Fibroblast of skin of scalp (primary cell): ENCODE measurements at places on chromosomes 16 and 17.

DNA sequence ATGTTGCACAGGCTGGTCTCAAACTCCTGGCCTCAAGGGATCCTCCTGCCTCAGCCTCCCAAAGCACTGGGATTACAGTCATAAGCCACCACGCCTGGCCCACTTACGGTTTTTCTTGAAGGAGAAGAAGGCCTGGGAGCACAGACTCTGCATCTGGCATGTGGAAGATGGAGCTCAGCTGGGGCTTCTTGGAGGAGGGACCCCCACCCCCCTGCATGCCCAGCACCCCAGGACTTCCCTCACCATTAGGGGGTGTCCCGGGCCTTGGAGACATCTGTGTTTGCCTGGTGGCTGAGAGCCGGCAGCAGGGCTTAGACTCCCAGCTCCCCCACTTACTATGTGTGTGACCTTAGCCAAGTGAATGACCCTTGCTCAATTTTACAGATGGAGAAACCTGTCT lies 204.7 kb downstream of the ZNF423 start:
- DNase-seq, result no peak

DNA sequence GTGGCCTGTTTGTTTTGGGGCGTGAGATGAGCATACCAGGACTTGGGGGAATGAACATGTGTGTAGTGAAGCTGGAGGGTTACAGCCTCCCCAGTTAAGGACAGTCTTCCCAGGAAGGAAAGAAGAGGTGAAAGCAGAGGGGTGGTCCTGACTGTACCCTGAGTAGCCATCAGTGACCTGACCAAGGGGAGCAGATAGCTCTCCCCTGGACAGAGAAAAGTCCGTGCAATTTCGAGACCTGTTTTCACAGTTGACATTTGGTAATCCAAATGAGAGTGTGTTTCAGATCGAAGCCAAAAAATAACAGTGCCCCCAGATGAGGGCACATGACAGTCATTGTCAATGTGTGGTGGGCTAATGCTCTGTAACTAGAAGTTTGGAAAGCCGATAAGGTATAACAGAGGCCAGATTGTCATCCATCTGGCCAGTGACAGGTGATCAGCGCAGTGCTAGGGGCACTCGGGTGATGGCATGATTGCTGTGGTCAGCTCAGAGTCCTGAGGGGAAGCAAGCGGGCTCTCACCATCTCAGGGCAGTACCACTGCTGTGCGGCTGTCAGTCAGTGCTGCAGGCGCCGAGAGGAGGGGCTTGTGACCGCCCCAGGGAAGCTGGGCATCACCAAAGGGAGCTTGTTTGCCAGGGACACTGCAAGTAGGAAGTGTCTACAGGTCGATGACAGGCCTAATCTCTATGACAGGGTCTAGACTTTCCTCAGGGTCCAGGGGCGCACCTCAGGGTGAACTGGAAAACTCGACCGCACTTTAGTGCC lies 1.1 kb upstream of the NME2 start:
- DNase-seq, result no peak

DNA sequence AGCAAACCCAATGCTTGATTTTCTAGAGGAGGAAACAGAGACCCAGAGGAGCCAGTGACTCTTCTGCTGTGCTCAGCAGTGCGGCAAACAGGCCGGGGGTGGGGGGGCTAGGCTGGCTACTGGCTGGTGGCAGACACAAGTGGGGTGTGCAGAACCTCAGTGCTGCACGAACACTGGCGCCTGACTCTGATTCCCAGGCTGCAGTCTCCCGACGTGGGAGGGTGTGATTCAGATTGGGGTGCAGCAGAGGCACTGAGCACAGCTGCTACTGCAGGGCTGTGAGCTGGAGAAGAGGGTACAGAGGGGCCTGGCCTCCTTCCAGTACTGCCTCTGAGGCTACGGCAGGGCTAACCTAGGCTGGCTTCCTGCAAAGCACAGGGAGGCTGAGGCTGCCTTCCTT lies 8.1 kb downstream of the RPL19 start:
- no peak for DNase-seq

GRCh38 chr16:72910381-72910780 lies 137.5 kb downstream of the ZFHX3 start:
- DNase-seq, result no peak

GRCh38 chr16:12439399-12440227 lies 364.1 kb downstream of the CPPED1 start:
- DNase-seq, result no peak

DNA sequence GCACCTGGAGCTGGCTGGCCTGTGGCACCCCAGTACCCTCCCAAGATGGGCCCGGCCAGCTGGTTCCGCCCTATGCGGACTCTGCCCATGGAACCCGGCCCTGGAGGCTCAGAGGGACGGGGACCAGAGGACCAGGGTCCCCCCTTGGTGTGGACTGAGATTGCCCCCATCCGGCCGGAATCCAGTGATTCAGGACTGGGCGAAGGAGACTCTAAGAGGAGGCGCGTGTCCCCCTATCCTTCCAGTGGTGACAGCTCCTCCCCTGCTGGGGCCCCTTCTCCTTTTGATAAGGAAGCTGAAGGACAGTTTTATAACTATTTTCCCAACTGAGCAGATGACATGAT lies 12.0 kb downstream of the TBX21 start:
- no peak for DNase-seq

DNA sequence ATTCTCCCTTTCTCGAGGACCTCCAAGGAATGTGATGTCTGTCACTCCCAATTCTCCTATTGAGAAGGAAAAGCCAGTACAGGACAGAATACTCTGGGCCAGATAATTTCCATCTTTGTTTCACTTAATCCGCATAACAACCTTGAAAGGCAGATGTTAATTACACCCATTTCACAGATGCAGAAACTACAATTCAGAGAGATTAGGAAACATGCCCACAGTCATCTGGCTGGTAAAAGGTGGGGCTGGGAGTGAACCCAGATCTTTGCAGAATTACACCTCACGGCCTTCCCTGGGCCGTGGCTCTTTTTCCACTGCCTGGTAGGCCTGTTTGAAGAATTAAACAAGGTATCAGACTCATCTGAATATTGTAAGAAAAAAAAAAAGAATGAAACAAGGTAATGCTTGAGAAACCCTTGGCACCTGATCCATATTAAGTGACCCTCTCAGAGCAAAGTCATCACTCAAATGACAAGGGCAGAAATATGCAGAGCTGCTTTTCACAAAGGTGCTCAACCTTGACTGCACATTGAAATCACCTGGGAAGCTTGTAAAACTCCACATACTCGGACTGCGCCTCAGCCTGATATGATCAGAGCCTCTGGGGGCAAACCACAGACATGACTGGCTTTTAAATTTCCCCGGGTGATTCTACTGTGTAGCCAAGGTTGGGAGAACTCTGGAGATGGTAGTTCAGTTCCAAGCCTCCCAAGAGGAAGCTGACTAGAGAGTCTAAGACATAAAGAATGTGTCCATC lies 16.6 kb upstream of the G6PC1 start:
- DNase-seq, result no peak

DNA sequence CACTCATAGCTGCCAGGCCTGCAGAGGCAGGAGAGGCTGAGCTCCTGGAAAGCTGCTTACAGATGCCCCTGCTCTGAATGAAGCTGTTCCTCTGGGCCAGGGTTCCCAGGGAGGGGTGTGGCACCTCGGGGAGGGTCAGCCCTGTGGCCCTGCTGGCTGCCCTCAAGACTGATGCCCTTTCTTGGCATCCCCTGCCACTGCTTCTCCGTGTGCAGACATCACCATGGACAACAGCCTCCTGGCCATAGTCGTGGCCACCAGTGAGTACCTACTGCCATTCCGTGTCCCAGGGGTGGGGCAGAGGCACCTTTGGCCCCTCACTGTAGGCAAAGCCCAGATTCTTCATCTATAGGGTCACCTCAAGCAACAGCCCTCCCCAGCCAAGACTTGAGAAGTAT lies 8.9 kb downstream of the MRPL27 start:
- DNase-seq, result no peak

- DNase-seq, result no peak
Measured at GRCh38 chr17:31548709-31549108, 157.2 kb downstream of the RAB11FIP4 start.

GRCh38 chr16:8194794-8195193 lies 395.5 kb downstream of the TMEM114 start:
- no peak for DNase-seq

GRCh38 chr16:18969855-18970240 lies 13.9 kb upstream of the TMC7 start:
- no peak for DNase-seq

DNA sequence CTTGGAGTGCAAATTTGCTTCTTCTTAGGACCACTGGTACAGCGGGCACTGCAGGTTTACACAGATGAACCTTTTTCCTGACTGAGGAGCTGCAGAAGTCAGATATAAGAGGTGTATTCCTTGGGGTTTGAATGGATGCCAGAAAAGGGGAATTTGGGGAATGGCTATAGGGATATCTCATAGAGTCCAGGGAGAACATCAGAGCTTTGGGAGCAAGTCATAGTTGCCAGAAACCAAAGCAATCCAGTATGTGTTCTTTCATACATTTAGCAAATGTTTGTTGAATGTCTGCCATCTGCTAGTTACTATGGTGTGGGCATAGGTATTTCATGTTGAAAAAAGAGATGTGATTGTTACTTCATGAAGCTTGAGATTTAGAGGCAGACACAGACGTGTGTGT lies 46.8 kb downstream of the MAP2K4 start:
- DNase-seq, result no peak

- DNase-seq, result no peak
Measured at GRCh38 chr17:50303051-50303450, 28.8 kb downstream of the TMEM92 start.

GRCh38 chr17:72110231-72110941 lies 10.4 kb upstream of the SOX9 start:
- no peak for DNase-seq

GRCh38 chr16:27400751-27401620 lies 988 bp upstream of the IL21R start:
- peak; percentile 84 for DNase-seq

GRCh38 chr16:71584543-71585317 lies 7.8 kb upstream of the TAT start:
- DNase-seq, result no peak

GRCh38 chr17:17565471-17566339 lies 25.8 kb downstream of the PEMT start:
- peak; percentile 42 for DNase-seq
